NCI-H526 treated with DMSO at 0.1 percent for 48 hours (cell line): ENCODE measurements at places on chromosomes 12 and 14.

- no peak for DNase-seq
Measured at GRCh38 chr12:109421355-109422087, 55.6 kb downstream of the KCTD10 start.

DNA sequence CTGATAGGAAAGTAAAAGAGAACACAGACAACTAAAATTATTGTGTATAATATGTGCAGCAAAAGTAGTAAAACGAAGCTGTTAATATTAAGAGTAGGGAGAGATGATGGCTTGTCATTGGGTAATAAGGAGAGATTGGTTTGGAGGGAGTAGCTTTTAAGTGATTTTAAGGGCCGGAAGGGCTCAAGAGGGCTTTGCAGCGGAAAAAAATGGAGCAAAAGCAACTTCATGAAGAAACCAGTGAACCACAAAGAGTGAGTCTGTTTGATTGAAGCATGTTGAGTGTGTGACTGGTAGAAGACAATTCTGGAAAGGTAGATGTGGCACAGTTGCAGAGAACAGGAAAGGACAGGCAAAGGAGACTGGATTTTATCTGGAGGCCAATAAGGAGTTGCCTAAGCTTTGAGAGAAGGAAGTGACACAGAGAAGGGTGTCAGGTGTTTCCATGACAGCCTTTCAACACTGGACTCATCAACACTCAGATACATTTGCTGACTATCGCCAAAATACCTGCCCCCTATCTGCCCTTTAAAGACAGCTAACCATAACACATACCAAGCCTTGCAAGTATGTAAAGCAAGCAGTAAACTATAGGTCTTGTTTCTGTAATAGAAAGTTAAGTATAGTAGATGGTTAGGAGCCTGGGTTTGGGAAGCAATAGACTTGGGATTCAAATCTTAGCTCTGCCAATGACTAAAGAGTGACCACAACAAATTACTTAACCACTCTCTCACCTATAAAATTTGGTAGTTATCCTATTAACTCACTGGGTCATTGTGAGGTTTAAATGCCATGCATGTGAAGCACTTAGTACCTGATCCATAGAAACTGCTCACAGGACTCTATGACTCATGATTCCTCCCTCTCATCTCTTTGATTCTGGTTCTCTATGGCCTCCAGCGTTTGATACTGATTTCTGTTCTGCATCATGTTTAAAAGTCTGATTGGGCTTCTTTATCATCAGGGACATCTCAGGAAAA, 117.3 kb upstream of the LMNTD1 start:
- no peak for DNase-seq

- no peak for DNase-seq
Measured at GRCh38 chr12:122413516-122414404, 8.7 kb downstream of the CLIP1 start.

GRCh38 chr12:55675666-55676065, 32.0 kb downstream of the ITGA7 start:
- no peak for DNase-seq

- DNase-seq, result no peak
Measured at GRCh38 chr12:1796515-1797010, 23.8 kb upstream of the LRTM2 start.

- no peak for DNase-seq
Measured at GRCh38 chr14:21034707-21035106, at the start of gene RNASE13. Gene RNASE13, minus strand, starts transcription at chr14:21034807. Its CDS starts 519 bp downstream, at chr14:21034288.

DNA sequence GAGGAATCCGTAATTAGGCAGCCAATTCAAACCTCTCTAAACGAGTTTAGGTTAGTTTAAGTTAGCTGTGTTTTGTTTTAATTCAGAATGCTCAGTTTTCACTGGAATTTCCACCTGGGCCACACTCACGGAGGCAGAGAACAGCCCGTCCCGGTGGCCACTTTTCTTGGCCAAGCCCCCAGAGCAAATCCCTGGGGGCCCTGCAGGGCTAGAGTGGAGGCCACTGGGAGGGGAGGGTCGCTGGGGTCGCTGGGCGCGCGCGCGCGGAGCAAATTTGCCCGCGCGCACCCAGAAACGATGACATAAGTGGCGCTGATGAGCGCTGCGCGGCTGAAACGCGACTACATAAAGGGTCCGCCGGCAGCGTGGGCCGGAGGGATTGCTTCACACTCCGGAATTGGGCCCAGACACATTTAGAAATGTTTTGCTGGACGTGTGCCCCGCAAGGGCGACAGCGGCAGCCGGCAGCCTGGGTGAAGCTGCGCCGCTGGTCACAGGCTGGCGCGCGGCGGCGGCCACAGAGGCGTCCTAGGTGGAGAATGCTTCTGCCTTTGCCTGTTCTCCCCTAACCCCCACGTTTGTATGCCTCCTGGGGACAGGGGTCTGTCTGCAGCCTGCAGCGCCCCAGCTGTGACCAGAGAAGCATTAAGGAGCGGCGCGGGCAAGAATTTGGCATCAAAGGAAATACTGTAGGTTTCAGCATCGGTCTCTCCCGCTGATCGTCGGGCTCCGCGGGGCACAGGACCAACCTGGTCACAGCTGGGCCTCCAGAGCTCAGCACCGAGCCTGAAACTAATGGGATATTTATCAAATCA, 37.9 kb upstream of the TBX5 start:
- no peak for DNase-seq

DNA sequence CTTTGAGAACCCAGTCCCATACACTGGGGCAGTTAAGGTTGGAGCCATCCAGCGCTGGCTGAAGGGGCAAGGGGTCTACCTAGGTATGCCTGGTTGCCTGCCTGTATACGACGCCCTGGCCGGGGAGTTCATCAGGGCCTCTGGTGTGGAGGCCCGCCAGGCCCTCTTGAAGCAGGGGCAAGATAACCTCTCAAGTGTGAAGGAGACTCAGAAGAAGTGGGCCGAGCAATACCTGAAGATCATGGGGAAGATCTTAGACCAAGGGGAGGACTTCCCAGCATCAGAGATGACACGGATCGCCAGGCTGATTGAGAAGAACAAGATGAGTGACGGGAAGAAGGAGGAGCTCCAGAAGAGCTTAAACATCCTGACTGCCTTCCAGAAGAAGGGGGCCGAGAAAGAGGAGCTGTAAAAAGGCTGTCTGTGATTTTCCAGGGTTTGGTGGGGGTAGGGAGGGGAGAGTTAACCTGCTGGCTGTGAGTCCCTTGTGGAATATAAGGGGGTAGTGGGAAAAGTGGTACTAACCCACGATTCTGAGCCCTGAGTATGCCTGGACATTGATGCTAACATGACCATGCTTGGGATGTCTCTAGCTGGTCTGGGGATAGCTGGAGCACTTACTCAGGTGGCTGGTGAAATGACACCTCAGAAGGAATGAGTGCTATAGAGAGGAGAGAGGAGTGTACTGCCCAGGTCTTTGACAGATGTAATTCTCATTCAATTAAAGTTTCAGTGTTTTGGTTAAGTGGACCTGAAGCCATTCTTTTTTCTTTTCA, 9.2 kb downstream of the ERP29 start:
- no peak for DNase-seq

DNA sequence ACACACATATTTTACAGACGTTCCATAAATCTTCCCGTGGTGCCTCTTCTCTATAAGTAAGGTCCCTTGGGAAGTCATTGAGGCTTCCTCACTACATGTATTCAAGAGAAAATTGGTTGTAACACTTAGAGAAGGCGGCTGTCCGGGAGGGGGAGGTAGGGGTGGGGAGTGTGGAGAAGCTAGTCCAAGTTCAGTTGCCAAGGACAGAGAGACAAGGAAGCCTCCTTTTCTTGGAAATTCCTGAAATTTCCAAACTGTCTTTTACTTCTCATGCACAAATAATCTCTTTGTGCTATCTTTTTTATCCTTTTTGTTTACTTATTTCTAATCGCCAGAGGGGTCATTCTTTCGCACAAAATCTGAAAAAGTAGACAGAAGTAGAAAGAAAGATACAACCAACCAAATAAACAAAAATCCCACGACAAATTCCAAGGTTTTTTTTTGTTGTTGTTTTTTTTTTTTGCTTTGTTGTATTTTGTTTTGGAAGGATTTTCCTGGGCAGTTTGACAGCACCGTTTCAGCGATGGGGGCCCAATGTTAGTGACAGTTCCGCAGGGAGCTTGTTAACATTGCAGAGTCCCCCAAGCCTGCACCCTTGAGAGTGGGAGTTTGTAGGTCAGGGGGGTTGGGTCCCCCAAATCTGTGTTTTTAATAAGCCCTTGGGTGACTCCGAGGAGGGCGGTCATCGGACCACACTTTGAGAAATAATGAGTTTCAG, 45.2 kb downstream of the MAP1LC3B2 start:
- DNase-seq, result no peak

- peak; percentile 86 for DNase-seq
Measured at GRCh38 chr12:92859650-92860386, 69.3 kb downstream of the EEA1 start.

- DNase-seq, result no peak
Measured at GRCh38 chr12:83575326-83575725, 888.6 kb downstream of the TMTC2 start.

DNA sequence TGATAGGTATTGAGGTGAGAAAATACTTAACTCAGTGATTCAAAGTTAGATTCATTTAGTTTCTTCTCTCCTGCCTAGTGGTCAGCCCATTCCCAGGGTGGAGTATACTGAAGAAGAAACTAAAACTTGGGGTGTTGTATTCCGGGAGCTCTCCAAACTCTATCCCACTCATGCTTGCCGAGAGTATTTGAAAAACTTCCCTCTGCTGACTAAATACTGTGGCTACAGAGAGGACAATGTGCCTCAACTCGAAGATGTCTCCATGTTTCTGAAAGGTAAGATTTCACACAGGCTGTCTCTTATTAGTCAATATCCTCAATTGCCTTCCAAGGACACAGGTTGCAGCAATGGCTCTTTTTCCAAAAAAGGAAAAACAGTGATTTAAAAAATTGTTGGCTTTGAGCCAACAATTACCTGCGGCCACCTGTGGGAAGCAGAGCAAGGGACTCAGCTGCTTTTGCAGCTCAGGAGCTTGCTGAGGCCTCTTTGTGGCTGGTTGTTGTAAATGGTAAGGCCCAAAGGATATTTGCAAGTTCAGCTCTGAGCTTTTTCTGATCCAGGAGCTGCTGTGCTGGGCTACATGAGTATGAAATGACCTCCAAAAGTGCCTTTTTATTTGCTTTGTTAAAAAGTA, 33.9 kb downstream of the TPH2 start:
- DNase-seq, result no peak

- DNase-seq, result peak; percentile 3
Measured at GRCh38 chr14:89616852-89617341, 199.9 kb upstream of the FOXN3 start.

DNA sequence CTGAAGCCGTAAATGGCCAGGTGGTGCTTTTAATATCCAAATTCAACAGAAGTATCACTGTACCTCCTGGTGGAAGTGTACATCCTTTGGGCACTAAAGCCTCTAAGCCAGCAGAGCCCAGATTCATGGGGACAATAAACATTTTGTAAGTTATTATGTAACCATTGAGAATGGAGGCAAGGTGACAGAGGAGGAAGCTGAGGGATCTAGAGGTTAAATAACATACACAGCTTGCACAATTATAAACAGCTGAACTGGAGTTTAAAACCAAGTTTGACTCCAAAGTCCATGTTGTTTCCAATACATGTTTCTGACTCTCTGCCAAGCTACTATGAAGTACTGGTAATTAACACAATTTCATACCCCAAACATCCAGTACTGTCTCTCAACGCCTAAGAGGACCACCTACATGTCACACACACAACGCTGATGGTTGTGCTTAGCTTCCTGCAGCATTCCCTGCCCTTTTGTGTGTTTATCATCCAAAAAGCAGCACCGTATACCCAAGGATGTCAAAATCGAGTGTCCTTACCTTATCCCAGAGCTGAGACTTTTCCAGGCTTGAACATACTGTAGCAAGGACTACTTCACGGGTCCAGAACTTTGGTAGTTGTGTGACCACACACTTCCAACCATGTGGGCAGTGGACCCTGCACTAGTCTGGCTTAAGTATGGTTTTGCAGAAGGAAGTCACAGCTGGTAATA, 41.3 kb downstream of the EGLN3 start:
- peak; percentile 79 for DNase-seq

- no peak for DNase-seq
Measured at GRCh38 chr12:120247183-120247582, 18.3 kb downstream of the PXN start.

- no peak for DNase-seq
Measured at GRCh38 chr14:37056473-37056872, 115.9 kb downstream of the SLC25A21 start.

- peak; percentile 65 for DNase-seq
Measured at GRCh38 chr12:127893895-127894609, 372.9 kb upstream of the TMEM132C start.

- no peak for DNase-seq
Measured at GRCh38 chr12:120640861-120641833, 721 bp downstream of the CABP1 start.

- DNase-seq, result no peak
Measured at GRCh38 chr14:73428353-73428824, 30.0 kb downstream of the NUMB start.

- DNase-seq, result no peak
Measured at GRCh38 chr14:30779210-30779609, 95.1 kb upstream of the COCH start.

- no peak for DNase-seq
Measured at GRCh38 chr14:56794088-56794556, 16.2 kb downstream of the OTX2 start.
